ENCODE measurements at places on chromosomes 13 and 19.

- DNase-seq = no peak
Observed at GRCh38 chr19:50435221-50435620, 2.5 kb downstream of the MYBPC2 start.

DNA sequence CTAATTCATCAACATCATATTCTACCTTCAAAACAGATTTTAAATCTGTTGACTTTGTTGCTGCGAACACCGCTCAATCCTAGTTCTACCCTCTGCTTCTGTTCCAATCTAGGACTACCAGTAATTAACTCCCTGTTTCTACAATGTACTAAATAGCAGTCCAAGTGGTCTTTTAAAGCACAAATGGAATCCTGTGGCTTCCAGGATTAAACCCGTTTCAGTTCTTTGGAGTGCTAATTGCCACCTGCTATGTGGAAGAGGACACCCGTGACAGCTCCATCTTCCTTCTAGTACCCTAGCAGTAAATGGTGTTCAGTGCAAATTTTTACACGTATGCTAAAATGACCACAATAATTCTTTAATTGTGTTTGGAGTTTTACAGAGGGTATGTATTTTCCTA is 232.1 kb downstream of the TDRD3 start:
- DNase-seq = no peak

GRCh38 chr19:33720691-33721682 is 75.7 kb upstream of the KCTD15 start:
- DNase-seq = no peak

DNA sequence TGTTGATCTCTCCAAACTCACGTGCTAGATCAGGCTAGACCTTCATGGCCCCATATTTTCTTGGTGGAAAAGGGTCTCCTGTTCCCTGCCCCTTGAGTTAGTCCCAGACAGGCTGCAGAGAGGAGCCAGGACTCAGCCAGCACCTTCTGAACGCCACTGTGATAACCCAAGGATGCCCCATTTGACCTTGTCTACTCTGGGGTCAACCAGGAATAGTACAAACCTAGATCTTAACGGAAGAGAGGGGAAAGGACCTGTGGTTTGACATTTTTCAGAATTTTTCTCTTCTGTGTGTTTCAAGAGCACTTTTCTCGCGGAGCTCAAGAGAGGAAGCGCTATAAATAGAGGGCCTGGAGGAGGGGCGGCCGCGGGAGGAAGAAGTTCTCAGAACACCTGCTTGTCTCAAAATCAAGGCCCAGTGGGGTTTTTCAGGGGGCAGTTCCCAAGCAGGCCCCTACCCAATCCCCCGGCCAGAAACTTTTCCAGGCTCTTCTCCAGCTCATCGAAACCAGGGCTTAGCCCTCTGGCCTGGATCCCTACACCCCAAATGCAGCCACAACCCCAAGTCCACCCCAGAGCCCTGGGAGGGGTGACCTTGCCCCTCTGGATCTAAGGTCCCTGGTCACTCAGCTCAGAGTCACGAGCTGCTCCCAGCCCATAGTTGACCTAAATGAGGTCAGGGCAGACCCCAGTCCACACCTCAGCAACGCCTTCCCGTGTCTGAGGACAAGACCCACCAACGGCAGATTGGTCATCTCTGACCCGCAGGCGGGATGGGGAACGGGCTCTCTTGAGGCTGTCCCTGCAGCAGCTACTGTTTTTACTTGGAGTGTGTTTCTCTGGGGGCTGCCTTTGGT is 75.6 kb upstream of the TM9SF2 start:
- no peak for DNase-seq

DNA sequence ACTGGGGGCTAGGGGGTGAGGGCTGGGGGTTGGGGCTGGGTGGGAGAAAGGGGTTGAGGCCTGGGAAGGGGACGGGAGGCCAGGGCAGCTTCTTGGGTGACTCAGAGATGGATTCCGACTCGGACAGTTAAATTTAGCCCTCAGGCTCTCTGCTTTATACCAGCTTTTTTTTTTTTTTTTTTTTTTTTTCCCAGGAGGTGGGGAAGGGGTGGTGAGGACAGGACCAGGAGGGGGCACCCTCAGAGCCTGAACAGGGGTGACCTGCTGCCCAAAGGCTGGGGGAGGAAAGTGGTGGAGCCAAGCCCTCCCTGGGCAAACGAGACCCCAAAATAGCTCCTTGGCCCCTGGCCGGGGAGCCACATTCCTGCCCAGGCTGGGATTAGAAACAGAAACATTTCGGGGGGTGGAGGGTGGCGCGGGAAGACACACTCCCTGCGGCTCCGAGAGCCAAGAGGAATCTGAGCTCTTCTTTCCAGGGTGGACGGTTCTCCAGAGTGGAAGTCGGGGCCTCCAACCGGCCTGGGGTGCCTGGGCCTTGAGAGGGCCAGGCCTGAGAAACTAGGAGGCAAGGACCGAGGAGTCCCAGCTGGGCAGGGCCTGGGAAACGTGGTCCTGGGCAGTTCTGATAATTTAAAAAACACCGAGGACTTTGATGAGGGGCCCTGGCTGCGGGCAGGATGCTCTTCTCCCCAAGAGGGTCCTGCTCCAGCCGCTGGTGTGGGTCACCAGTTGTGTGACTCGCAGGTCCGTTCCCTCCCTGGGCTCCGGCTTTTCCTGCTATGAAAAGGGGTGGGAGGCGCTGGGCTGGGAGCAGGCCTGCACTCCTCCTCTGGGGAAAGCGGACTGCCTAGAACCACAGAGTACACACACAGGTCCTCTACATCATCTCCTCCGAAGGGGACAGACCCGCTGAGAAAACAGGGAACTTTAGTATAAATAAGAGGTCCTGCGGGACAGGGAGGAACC is 813 bp upstream of the DMPK start:
- no peak for DNase-seq

- DNase-seq = no peak
Observed at GRCh38 chr19:8577247-8577646, at the start of gene MYO1F. Gene MYO1F, minus strand, starts transcription at chr19:8577442. Its CDS starts 133 bp downstream, at chr19:8577309.

- no peak for DNase-seq
Observed at GRCh38 chr13:85528491-85529217, 270.6 kb downstream of the SLITRK6 start.

DNA sequence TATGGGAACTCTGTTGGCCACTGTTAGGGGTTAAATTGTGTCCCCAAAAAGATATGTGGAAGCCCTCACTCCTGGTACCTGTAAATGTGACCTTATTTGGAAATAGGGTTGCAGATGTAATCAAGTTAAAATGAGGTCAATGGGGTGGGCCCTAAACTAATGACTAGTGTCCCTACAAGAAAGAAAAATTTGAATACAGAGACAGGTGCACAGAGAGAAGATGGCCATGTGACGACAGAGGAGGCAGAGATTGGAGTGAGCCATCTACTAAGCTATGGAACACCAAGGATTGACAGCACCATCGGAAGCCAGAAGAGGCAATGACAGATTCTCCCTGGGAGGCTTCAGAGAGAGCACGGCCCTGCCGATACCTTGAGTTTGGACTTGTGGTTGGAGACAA is 16.5 kb downstream of the POU2F2 start:
- no peak for DNase-seq

DNA sequence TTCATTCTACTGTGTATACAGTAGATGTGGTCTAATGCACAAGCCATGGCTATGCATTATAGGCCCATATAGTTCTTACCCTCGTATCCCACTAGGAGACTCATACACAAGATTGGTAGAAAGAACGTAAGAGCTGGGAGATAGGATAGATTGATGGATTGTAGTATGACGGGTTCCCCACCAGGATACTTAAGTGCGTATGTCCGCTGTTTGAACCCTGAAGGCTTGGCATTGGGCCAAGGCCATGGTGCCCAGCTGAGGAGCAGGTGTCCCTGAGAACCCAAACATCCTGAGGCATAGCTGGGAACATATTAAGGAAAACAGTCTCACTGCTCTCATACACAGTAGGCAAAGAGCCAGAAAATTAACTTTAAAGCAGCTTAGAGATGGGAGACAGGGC is 617.5 kb upstream of the KLF12 start:
- no peak for DNase-seq

- no peak for DNase-seq
Observed at GRCh38 chr13:41639955-41640780, 182.8 kb downstream of the RGCC start.

- DNase-seq = no peak
Observed at GRCh38 chr19:40078377-40078776, 12.4 kb downstream of the ZNF780A start.

Data from kidney capillary endothelial cell (primary cell).